ENCODE measurements at places on chromosomes 3 and 15. TPM values are rescaled to one million over a fixed set of nuclear protein-coding genes. Genes with fewer than 3 reads are reported as not detected.

GRCh38 chr3:9396301-9396631 lies 1.1 kb upstream of the SETD5 start:
- no peak for DNase-seq

CRTC3 gene
- total RNA-seq = 25.8 TPM

DNA sequence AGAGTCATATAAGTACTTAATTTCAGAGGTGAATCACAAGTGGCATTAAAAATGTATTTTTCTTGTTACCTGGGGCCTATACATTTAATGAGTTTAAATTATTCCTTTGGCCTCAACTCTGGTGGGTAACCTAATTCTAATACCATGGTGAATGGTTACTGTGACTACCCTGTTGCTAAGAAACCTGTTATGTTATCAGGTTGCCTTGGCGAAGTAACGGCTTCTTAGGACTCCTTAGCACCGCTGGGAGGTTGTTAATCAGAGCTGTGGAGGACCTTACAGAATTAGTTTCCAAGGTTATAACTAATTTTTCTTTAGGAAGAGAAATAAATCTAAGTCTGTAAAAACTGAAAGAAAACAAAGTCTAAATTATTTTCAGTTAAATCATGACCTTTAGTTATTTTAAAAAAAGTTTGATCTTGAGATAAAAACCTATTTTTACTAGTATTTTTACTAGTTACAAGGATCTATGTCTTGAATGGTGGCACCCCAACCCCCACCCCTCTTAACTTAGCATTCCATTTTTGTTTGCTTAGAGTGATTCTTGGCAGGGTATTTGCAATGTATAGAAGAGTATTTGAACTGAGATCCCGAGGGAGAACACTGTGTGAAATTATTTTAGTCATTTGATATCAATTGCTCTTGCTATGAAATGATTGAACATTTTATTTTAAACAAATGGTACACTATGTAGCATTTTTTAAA lies 155.5 kb downstream of the FNDC3B start:
- DNase-seq = no peak

DNA sequence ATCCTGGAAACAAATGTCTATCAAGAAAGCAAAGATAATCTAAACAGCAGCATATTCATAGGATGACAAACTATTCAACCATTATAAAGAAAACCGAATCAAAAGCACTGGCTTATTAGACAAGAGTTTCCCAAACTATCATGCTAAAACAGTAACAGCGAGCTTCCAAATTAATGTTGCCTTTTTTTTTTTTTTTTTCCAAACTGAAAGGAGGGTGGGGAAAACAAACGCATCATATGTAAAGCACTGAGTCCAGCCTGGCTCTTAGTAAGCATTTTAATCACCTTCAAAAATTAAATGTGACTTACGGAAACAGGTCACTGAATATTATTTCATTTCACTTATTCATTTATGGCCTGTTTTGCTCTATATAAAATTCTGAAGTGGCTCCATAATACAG lies 2.3 kb downstream of the TJP1 start:
- DNase-seq = no peak

DNA sequence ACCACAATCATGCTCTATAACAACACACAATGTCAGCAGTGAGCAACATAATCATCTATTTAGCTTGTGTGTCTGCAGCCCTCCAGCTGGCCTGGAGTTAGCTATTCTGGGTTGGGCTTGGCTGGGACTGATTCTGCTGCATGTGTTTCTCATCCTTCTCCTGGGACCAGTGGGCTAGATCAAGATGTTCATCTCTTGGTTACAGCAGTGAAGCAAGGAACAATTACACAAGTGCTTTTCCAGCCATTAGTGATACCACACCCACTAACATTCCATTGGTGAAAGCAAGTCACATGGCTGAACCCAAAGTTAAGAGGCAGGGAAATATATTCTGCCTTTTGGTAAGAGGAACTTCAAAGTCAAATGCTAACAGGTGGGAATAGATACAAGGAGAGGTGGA lies 14.6 kb downstream of the NUDT16 start:
- DNase-seq = no peak

DNA sequence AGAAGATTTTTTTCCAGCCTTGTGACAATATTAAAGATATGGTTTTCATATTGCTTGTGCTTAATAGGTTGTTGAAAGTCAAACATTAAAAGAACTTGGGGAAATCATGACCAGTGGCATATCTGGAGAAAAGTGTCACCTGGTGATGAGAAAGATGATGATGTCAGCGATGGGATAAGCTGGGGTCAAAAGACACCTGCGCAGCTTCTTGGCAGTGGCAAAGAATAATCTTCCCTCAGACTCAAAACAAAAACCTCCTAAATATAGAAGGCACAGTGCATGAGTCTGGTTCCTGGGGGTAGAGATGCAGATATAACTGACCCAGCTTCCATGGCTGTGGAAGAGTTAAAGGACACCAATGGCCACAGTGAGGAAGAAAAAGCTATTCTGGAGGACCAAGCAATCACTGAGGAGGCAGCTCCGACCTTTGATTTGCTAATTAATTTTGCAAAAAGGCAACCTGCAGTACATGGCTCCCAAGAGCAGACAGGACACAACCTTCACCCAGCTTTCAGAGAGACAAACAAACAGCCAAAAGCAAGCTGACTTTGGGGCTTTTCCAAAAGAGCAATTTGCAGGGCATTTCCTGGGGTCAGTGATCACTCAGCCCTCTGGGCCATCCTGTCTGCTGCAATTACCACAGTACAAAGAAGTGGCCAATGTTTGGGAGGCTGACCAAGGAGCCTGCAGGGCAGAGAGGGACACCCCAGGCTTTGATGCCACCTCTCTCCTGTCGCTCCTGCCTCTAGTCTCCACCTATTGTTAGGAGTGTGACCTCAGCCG lies 17.6 kb upstream of the SEMA5B start:
- no peak for DNase-seq

CCR3 gene
- not detected for total RNA-seq

DNA sequence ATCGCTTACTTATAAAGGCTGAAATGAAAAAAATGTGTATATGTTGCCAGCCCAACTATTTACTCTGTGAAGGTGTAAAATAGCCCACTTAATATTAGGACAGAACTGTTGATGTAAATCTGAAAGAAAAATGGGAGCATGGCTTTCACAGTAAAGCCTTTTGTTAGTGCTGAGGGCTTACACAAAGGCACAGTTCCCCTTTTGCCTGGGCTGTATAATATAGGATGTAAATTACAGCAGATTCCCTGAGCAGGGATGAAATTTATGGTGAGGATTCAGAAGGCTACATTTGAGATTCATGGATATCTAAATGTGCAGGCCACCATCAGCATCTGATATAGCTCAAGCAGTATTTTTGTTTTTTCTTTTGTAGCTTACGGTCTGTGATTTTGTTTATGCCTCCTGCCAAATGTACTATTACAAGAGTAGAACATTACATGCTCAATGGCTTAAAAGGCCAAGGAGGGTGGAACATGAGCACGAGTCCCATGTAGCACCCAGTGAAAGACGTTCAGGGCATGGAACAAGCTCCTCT lies 109.1 kb upstream of the ATP10A start:
- DNase-seq = no peak

GRCh38 chr15:23447107-23447500 lies at the start of gene GOLGA6L2:
GOLGA6L2 (minus strand) TSS chr15:23447243; CDS start chr15:23447181, 62 bp downstream.
- DNase-seq = no peak

GRCh38 chr3:114122027-114122709 lies 56.7 kb downstream of the DRD3 start:
- no peak for DNase-seq

A4GNT gene
- total RNA-seq = not detected

Measured in Right ventricle myocardium inferior (tissue), 1 donor.